Dermis lymphatic vessel endothelial cell (primary cell): ENCODE measurements at places on chromosomes 3 and 15. TPM values are rescaled to one million over a fixed set of nuclear protein-coding genes. Genes with fewer than 3 reads are reported as not detected.

LTK gene
- 0.09 TPM in 1 of 2 replicates, not detected in the other for total RNA-seq

GOLGA8R gene
- total RNA-seq = 0.33 and 0.60 TPM in 2 replicates

STX19 gene
- total RNA-seq = not detected in 2 replicates

C2CD4A gene
- 1.4 and 2.3 TPM in 2 replicates for total RNA-seq

SAMMSON gene
- total RNA-seq = not detected in 2 replicates

UROC1 gene
- under 0.01 TPM in 1 of 2 replicates, not detected in the other for total RNA-seq

ADAMTS7 gene
- 3.4 and 6.6 TPM in 2 replicates for total RNA-seq

RASL12 gene
- total RNA-seq = not detected in 2 replicates

ADAMTS17 gene
- 0.17 and 0.33 TPM in 2 replicates for total RNA-seq

ZNF620 gene
- total RNA-seq = 6.7 and 7.6 TPM in 2 replicates

SPTBN5 gene
- total RNA-seq = 0.76 and 1.0 TPM in 2 replicates

TRH gene
- not detected in 2 replicates for total RNA-seq

TMEM212 gene
- total RNA-seq = not detected in 2 replicates

RETNLB gene
- total RNA-seq = not detected in 2 replicates

PLCH1 gene
- not detected in 2 replicates for total RNA-seq

PIF1 gene
- total RNA-seq = 4.8 and 5.2 TPM in 2 replicates

GUCA1C gene
- total RNA-seq = not detected in 2 replicates

C3orf20 gene
- under 0.01 TPM in 2 replicates for total RNA-seq

GOLGA6L9 gene
- total RNA-seq = 0.43 and 1.4 TPM in 2 replicates

GOLGA8T gene
- 0.09 TPM in 1 of 2 replicates, not detected in the other for total RNA-seq

RUBCN gene
- total RNA-seq = 5.1 and 5.6 TPM in 2 replicates

KCNH8 gene
- under 0.01 TPM in 1 of 2 replicates, not detected in the other for total RNA-seq

FRMD5 gene
- 0.33 and 0.52 TPM in 2 replicates for total RNA-seq

TMCO5A gene
- total RNA-seq = not detected in 2 replicates

MYRIP gene
- 8.9 and 10.1 TPM in 2 replicates for total RNA-seq

HTR3E gene
- total RNA-seq = not detected in 2 replicates

DBR1 gene
- total RNA-seq = 14.2 and 18.5 TPM in 2 replicates

CP gene
- total RNA-seq = under 0.01 and 0.54 TPM in 2 replicates

EIF3J gene
- 36.7 and 49.6 TPM in 2 replicates for total RNA-seq
